ENCODE measurements at places on chromosomes 2 and 18.
A peak's percentile ranks its signal among the peaks of the same experiment; 100 is the strongest.

GRCh38 chr18:43486462-43486861 lies 209.2 kb upstream of the SYT4 start:
- peak; percentile 52 for DNase-seq

- no peak for DNase-seq
These were observed 73.2 kb upstream of the NETO1 start for GRCh38 chr18:72940986-72941385.

GRCh38 chr2:35989040-35989439 lies 366.5 kb upstream of the CRIM1 start:
- no peak for DNase-seq

DNA sequence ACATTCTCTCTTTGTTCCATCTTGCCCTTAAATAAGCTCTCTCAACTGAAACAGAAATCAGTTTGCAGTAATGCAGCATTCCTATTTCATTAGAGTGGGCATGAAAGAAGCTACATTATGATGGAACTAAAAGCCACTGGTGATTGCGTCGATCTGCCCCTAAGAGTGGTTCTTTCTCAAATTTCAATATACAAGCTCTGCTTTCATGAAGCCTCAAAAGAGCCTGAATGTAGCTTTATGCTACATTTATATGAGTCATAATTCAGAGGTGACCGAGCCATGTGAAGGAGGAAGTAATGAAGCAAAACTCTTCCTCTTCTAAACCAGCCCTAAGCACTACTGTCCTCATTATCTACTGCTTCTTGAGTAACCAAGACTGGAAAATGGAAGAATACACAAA lies 64.8 kb upstream of the CYTIP start:
- DNase-seq = no peak

- DNase-seq = no peak
These were observed 332.8 kb upstream of the RAB12 start for GRCh38 chr18:8276406-8276805.

DNA sequence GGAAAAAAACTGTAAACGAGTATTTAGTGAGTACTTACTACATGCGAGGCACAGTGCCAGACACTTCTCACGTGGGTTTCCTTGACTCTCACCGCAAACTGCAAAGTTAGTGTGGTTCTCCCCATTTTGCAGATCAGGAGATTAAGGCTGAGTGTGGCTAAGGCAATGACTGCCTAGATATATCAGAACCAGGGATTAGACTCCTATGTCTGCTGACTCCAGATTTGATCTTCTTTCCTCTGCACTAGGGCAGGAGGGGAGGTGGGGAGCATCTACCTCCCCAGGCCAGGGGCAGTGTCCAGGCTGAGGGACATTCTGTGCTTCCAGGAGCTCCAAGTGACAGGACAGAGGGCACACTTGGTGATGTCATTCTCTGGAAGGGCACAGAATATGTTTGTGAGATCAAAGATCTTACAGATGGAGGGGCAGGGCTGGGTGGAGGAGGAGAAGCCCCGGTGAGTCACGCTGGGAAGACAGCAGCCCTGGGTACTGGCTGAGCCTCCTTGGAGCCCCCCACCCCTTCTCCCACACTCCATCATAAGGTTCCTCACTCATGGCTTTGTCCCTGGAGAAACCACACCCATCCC lies 92.4 kb downstream of the RHOB start:
- DNase-seq = no peak

GRCh38 chr2:153455861-153456260 lies 22.7 kb downstream of the RPRM start:
- DNase-seq = no peak

- DNase-seq = no peak
These were observed 7.2 kb downstream of the BABAM2 start for GRCh38 chr2:27897717-27898116.

GRCh38 chr2:165328272-165328671 lies 89.1 kb downstream of the SCN2A start:
- DNase-seq = no peak

DNA sequence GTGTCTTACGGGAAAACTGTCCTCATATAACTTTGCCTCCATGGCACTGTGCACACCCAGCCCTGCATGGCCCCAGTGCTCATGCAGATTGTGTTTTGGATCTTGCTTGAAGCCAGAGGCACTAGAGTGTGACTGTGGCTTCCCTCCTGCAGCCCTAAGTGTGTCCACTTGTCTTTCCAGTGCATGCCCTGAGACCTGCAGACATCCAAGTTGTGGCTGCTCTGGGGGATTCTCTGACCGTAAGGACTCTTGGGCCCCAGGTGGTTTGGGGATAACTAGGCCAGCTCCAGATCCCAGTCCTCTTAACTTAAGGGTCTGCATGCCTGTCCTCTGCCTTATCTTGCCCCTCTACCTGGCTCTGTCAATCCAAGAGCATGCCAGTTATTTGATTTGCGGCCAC lies 96.6 kb downstream of the PLB1 start:
- no peak for DNase-seq

DNA sequence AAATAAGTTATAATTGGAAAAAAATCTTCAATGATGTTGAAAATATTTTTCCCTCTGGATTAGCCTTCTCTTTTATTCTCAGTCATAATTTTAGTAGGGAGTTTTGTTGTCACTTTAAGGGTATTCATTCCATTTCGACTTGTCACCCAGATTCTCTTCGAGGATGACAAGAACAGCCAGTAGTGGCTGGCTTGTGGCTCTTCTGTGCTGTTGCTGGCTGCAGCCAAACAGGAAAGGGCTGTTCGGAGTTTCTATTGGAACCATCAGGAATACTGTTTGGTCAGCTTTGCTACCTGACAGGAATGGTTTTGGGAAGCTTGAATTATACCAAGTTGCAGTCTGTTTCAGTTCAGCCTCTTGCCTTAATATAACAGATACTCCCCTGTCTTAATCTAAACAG lies 41.6 kb downstream of the MGAT5 start:
- no peak for DNase-seq

DNA sequence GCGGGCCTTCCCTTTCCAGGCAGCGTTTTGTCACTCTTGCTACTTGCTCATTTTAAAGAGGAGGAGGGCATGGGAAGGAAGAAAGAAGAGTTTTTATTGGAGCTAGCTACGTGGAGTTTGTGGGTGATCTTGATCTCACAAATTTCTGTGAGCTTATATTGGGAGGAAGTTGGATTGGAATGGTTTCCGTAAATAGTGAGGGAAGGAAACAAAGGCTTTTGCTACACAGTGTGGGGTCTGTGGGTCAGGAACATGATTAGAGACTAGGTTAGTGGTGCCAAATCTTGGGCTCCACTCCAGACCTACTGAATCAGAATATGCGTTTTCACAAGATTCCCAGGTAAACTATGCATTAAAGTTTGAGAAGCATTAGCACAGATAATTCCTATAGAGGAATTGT lies 8.1 kb downstream of the RALB start:
- no peak for DNase-seq

DNA sequence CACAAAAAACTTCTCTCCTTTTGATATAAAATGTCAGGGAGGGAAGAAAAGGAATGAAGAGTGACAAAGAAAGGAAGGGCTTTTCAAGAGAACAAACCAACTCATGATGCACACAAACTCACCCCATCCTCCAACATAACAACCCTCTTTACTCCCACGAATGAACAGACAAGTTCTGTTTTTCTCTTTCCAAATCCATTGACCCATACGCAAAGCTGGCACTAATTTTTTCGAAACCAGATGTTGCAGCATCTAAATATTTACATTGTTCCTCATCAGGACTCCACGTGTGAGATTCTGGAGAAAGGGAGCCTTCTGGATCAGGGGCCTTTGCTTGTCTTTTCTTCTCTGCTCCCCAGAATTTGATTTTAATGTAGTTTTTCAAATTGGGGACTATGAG lies 143.3 kb upstream of the BCL2L11 start:
- DNase-seq = no peak

DNA sequence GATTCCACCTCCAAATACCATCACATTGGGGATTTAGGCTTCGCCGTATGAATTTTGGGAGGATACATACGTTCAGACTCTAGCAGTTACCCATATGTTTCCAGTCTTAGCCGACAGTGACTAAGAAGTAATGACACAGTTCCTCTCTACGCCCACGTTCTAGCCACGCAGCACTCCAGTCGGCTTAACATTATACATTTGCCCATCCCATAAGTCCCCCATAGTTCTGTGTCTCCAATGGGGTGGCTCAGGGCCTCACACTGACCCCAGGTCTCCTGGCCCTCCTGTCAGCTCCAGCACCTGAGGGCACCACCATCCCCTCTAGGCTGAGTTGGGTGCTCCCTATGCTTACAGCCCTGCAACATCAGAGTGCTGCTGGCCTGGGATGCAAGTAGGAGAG lies 18.4 kb upstream of the CNDP2 start:
- DNase-seq = no peak

Measured in iPS DF 19.7 (cell line).